Fibroblast of the aortic adventitia (primary cell): ENCODE measurements at places on chromosomes 5 and 9.
A peak's percentile ranks its signal among the peaks of the same experiment; 100 is the strongest.

GRCh38 chr9:133713960-133714495, 24.1 kb downstream of the SARDH start:
- DNase-seq, result no peak

GRCh38 chr9:34371886-34372466, 4.7 kb downstream of the MYORG start:
- DNase-seq, result no peak

- peak; percentile 76 for DNase-seq
Measured at GRCh38 chr5:61575103-61575502, 243.0 kb downstream of the ZSWIM6 start.

- peak; percentile 38 for DNase-seq
Measured at GRCh38 chr5:35246900-35247647, 16.8 kb upstream of the PRLR start.

GRCh38 chr9:116576386-116576785, 110.7 kb upstream of the TRIM32 start:
- no peak for DNase-seq

DNA sequence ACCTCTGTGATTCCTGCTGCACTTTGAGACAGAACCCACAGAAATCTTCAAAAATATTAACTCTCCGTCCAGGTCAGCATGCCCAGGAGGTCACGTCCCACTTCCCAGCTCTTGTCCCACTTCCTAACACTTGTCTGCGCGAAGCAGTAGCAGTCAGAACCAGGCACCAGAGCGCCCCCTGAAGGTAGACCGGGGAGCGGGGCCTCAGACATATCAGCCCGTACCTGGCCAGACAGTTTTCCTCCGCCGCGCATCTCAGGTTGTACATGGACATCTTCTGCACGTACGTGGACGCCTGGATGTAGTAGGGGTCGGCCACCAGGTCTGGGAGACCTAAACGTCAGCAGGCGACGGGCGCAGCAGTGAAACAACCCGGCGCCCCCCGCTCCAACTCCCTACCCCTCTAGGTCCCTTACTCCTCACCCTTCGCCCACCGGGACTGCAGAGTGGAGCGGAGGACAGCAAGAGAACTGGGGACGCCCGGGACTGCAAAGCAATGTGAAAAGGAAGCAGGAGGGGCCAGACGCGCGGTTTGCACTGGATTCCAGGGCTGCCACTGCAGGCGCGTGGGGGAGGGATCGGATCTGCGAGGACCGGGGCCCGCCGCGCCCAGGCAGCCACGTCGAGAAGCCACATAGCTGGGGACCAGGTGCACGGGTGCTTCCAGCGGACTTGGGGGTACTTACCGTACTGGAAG, 1.2 kb downstream of the LOX start:
- peak; percentile 80 for DNase-seq

- no peak for DNase-seq
Measured at GRCh38 chr9:123470121-123470782, 114.3 kb downstream of the CRB2 start.

GRCh38 chr9:132249123-132249522, 87.3 kb downstream of the NTNG2 start:
- DNase-seq, result no peak

DNA sequence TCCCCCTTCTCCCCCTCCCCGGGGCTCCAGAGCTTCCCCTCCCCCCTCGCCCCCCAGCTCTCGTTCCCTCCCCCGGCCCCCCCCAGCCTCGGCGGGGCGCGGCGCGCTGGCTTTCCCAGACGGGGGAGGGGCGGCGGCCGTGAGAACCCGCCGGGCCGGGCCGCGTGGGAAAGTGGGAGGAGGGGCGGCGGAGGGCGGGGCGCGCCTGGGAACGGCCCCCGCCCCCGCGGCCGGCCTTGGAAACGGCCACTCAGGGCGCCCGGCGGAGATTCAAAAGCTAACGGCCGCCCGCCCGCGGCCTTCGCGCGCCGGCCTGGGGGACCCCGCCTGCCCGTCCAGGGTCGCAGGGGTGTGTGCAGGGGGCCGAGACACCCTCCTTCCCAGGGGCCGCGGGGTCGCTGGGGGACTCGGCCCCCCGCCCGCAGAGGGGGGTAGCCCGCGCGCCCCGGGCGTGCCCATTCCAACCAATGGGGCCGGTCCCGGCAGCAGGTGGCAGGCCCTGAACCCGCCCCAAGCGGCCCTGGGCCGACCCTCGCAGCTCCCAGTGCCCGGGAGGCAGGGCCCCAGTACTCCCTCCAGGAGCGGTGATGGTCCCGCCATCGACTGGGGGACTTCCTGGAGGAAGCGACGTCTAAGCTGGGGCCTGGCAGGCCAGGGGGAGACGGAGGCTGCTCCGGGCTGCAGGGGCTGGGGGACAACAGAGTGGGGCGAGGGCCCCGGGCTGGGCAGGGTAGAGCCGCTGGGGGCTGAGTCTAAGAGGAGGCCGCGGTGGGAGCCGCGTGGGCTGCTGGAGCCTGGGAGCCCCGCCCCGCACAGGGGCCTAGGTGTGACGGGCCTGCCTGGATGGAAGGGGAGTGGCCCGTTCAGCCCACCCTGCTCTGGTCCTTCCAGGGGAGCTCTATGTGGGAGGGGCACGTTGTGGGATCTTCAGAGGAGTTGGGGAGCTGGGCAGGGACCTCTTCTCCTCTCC, 14.2 kb upstream of the NRARP start:
- no peak for DNase-seq

- peak; percentile 89 for DNase-seq
Measured at GRCh38 chr5:74641735-74642542, 1.4 kb upstream of the ENC1 start.

DNA sequence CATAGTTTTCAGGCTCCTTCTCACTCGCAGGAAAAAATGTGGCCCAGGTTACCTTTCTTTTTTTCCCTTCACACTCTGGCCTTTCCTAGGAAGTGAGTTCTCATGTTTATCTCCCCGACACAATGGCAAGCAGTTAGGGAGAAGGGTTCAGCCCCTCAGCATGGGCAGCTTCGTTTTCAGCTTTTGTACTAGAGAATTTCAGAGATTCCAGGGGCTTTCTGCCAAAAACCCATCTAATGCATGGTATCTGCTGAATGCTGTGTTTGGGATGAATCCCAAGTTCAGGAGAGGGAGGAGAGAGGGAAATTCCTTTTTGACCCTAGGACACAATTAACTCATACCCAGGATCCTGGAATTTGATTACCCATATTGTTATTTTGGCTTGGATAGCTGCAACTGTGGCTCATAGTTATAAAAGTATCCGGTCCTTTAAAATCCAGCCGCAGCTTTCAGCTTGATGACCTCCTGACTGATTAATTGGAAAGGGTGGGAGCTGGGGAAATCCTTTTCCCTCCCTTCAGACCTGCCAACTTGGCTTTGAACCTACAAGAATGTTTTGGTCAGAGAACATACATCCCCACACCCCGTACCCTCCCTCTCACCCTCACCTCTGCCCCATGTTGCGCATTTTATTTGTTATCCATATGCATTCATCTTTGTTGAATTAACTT, 78.4 kb downstream of the TMEM252 start:
- peak; percentile 2 for DNase-seq

- DNase-seq, result peak; percentile 48
Measured at GRCh38 chr9:71763832-71764231, 4.5 kb downstream of the CEMIP2 start.

DNA sequence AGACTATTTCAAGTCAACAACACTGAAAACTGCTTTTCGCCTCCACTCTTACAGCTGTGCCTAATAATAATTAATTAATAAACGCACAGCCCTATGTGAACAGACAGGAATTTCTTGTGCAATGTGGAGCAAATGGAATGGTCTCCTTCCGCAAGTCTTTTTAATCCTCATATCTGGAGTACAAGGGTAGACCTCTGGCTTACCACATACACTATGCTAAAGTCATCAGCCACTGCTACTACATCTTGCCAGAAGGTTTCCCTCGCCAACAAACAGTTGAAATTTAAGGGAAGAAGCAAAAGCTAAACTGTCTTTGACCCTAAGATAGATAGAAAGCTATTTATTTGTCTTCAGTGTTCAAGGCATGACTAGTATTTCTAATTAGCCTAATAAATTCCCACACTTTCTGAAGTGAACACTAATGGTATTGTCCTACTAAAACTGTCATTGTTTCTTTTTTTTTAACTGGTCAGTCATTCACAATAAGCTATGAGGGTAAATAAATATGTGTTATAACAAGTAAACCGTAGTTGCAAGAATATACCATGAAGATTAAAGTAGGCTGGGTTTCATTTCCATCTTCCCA, 63.9 kb downstream of the GOLPH3 start:
- DNase-seq, result no peak

DNA sequence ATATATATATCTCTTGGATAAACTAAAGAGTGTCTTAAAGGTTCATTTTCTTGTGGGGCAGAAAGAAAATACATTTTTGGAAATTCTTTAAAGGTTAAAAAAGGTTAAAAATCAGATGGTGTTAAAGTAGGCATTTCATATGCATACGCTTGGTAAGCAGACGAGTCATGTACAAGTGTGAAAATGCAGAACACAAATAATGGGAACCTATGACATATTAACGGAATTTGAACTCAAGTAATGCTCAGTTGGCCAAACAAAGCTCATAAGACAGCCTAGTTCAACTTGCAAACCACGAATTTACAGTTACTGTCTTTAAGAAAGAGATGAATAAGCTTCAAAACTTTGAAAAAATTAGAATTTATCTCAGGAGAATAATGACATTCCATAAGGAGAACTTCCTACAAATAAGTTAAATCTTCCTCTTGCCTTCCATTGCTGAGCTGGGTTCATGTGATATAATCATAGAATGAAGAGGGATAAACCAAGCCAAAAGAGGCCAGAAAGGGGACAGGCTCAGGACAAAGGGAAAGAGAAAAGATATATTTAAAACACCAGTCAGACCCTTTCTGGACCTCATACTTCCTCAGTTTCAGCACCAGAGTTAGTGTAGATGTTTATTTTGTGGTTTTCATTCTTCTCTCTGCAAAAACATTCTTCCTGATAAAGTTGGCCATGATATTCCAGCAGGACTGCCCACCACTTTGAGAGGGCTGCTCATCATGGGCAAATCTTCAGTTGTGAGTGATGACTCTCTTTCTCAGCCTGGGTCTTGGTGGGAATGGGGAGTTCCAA, 256.7 kb upstream of the CD180 start:
- DNase-seq, result peak; percentile 66

- no peak for DNase-seq
Measured at GRCh38 chr5:68396722-68397121, 181.2 kb downstream of the PIK3R1 start.

DNA sequence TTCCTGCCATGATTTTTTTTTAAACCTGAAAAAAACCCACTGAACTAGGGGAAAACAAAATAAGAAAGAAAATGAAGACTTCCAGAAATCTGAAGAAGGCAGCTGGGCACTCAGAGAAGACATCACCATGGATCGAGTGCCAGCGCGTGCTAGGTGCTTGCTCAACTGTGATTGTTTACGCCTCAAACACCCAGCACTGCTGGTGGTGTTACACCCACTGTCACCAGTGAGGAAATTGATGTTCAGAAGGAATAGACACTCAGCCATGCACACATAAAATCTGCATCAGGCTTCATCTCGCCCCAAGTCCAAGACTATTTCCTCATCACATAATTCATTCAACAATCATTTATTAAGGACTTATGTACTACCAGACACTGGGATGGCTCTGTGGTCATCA, 82.1 kb downstream of the HRH2 start:
- no peak for DNase-seq

DNA sequence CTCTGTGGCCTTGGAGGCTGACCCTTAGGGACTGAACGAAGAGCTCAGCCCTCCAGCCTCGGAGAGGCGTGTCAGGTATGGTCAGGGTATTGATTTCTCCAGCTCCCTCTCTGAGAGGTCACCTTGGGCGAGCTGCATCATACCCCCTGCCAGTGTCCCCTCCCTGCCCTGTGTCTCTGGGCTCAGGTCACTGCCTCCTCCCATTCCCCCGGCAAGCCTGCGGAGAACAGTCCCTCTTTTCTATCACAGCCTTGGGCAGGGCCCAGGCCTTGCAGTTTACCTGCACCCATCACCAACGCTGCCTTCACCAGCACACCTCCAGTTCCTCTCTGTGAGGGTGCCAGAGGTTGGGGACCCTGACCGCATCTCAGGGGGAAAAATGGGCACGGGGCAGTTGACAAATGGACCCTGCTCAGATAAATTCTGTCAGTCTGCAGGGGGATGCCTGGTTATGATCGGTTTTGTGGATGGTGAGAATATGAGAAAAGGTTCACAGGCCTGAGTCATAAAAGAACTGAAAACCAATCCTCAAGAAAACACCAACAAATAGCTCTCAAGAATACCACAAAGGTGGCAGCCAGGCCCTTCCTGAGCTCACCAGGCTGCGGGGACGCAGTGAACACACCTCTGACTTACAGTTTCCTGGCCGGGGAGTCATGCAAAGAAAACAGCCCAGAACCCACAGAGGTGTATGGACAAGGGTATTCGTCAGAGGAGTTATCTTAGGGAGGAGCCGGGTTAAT, 24.7 kb upstream of the RXRA start:
- no peak for DNase-seq

DNA sequence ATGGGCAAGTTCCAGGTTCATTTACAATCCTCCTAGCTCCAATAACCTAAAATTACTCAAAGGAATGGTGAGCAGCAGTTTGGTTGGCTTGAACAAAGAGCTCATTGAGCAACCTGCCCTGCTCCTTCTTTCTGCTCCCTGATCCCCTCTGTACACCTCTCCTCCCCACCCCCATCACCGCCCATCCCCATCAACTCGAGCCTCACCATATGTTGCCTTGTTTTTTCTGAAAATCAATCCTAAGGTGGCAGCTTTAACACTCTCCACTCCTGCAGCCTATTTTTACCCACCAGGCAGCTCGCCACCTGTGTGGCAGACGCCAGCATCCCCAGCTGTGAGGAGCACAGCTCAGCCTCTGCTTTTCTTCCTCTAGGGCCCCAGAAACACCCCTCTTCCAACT, 533.4 kb upstream of the BRINP1 start:
- no peak for DNase-seq

GRCh38 chr5:109921735-109922380, 232.1 kb downstream of the MAN2A1 start:
- no peak for DNase-seq

DNA sequence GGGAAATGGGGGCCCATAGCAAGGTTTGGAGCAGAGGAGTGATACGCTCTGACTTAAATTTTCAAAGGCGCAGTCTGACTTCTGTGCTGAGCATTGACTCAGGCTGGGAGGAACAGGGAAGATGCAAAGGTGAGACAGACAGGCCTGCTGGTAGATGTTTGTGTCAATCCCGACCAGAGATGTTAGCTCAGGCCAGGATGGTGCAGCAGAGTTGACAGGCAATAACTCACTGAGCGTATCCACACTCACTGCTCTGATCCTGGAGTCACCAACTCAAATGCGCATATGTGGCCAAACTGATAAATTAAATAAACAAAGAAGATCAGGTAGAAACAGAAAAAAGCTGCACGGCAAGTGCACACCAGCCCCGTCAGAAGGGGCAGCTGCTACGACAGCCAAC, 95.3 kb downstream of the SPOCK1 start:
- no peak for DNase-seq
